ENCODE measurements at places on chromosomes 7 and 10.

DNA sequence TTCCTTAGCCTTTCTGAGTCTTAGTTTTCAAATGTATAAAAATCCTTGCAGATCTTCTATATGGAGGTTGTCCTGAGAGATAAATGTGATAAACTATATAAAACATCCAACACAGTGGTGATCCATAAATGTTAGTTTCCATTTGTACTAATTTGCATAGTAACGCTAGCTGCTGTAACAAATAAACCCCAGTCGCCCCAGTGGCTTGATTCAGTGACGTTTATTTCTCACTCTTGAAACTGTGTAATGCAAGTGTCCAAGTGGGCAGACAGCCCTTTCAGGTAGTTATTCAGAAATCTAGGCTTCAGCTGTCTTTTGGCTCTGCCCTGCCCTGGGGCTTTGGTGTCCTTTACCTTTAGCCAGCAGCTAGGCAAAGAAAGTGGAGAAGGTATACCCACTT is 106.3 kb downstream of the VTI1A start:
- DNase-seq: no peak

GRCh38 chr7:76048668-76048988 is 722 bp downstream of the MDH2 start:
- no peak for DNase-seq

DNA sequence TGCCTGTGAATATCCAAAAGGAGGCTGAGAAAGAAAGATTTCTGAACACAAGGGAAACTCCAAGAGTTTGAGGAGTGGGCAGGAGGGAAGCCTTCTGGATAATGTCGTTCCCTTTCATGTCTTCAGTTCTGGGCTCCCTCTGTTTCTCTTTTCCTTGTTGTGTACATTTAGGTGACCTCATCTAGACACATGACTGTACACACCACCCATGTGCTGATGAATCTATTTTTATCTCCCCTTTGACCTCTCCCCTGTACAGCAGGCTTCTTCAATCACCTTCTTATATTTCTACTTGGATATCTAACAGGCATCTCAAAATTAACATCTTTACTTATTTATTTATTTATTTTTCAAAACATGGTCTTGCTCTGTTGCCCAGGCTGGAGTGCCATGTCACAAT is 363.1 kb downstream of the GATA3 start:
- no peak for DNase-seq

DNA sequence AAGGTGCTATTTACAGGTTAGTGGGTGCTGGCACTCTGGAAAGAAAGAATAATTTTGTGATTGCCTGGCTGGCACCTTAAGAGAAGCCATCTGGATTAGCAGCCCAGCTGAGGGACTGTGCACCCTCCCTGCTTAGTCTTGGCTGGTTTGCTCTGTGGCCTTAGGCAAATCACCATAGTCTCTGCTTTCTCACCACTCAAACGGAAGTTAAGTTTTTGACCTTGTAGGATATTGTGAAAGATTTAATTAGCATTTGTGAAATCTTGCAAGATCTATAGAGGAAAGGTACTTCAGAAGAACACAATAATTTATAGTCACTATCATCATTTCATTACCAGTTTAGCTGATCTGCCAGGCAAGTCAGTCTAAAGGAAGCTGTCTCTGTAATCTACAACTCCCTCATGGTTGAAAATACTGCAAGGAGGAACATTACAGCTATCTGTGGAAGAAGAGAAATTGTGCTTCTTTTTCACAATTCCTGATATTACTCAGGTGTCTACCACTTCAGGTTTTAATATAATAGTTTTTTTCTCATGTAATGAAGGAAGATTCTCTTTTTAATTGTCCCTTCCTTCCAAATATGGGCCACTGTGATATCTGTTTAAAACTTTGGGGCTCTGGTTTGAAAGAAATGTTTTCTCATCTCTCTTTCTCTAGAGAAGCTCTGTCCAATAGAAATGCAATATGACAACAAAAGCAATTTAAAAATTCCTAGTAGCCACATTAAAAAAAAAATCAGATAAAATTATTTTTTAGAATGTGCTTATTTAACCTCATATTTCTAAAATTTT is 219.6 kb downstream of the PTEN start:
- DNase-seq: no peak

- DNase-seq: peak; percentile 31
Observed at GRCh38 chr10:43407148-43407575, 1.8 kb downstream of the HNRNPF start.

DNA sequence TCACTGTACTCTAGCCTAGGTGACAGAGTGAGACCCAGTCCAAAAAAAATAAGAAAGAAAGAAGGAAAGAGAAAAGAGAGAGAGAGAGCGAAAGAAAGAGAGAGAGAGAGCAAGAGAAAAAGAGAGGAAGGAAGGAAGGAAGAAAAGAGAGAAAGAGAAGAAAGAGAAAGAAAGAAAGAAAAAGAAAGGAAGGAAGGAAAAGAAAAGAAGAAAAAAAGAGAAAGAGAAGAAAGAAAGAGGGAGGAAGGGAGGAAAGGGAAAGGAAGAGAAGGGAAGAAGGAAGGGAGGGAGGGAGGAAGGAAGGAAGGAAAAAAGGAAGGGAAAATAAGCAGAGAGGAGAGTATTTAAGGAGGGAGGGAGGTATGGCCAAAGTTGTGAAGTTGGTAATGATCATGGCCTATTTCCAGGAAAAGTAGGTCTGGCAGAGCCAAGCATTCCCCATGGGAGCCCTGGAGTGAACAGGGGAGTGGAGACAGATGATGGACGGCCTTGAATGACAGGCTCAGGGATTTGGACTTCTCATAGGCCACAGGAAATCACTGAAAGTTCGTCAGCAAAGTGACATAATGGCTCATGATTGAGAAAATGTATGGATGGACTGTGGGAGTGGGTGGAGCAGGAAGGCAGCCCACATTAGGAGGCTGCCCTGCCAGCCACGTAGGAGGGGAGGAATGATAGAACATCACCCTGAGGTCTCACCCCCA is 44.8 kb upstream of the CUX1 start:
- DNase-seq: no peak

GRCh38 chr7:74617180-74617744 is 40.3 kb upstream of the GTF2I start:
- no peak for DNase-seq

- DNase-seq: no peak
Observed at GRCh38 chr7:922334-923107, 32.0 kb downstream of the ADAP1 start.

DNA sequence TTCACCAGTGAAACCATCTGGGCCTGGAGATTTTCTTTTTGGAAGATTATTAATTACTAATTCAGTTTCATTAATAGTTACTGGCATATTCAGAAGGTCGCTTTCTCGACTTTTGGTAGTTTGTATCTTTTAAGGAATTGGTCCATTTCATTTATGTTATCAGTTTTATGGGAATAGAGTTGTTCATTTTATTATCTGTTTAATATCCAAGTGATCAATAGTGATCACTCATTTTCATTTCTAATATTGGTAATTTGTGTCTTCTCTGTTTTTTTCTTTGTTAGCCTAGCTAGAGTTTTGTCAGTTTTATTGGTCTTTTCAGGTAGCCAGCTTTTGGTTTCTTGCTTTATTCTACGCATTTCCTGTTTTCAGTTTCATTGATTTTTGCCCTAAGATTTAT is 31.0 kb downstream of the MKLN1 start:
- no peak for DNase-seq

DNA sequence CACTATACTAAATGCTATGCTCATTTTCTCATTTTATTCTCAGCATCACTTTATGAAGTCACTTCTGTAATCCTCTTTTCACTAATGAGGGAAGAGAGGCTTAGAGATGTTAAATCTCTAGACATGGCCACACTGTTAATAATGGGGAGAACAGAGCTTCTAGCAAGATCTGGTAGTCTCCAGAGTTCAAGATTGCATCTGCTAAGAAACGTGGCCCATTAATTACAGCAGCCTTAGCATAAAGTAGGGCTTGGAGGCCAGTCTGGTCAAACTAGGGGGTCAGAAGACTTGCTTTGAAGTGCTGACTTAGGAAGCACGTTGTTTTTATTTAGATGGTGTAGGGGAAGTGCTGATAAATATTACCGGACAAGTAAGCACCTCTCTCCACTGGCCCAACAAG is 29.3 kb downstream of the ARL4A start:
- no peak for DNase-seq

- no peak for DNase-seq
Observed at GRCh38 chr10:13272164-13272571, 27.7 kb downstream of the PHYH start.

DNA sequence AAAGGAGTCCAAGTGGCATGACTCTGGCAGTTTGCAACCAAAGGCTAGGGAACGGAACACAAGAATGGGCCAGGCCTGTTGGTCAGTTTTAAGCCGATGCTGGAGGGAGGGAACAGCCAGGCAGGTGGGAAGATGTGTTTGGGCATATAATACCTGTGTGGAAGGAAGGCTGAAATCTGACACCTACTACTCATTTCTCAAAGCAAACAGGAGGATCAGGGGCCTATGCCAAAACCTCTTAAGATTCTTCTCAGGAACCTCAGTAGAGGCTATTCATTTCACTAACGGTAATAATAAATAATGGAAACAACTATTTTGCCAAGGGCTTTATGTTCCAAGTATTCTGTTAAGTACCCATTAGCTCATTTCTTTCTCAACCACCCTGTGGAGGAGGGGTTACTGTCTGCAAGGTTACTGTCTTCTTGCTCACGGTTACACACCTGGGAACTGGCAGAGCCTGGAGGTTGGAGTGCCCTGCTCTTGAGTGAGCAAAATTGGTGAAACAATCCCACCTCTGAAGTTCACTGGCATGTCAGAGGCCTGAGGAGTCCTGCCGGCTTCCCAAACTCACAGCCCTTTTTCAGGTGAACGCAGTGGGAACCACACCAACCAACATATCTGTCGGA is 35.5 kb downstream of the GOT1 start:
- no peak for DNase-seq

GRCh38 chr10:3265088-3265487 is 92.5 kb upstream of the PITRM1 start:
- no peak for DNase-seq

DNA sequence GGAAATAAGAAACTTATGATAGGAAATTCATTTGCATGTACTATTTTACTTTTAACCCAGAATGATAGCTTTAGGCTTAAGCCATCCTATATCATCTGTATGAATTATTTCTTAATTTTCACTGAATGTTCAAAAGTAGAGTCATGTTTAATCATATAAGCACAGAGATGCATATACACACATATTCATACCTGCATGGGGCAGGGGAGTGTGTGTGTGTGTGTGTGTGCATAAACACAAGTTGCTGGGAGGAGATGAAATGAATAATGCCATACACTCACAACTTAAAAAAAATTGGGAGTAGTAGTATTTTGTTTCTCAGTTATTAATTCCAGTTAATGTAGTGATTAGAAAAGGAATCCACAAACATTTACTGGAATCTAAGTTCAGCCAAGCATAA is 83.1 kb upstream of the IKZF1 start:
- DNase-seq: no peak

GRCh38 chr7:26043801-26044200 is 108.2 kb upstream of the NFE2L3 start:
- no peak for DNase-seq

DNA sequence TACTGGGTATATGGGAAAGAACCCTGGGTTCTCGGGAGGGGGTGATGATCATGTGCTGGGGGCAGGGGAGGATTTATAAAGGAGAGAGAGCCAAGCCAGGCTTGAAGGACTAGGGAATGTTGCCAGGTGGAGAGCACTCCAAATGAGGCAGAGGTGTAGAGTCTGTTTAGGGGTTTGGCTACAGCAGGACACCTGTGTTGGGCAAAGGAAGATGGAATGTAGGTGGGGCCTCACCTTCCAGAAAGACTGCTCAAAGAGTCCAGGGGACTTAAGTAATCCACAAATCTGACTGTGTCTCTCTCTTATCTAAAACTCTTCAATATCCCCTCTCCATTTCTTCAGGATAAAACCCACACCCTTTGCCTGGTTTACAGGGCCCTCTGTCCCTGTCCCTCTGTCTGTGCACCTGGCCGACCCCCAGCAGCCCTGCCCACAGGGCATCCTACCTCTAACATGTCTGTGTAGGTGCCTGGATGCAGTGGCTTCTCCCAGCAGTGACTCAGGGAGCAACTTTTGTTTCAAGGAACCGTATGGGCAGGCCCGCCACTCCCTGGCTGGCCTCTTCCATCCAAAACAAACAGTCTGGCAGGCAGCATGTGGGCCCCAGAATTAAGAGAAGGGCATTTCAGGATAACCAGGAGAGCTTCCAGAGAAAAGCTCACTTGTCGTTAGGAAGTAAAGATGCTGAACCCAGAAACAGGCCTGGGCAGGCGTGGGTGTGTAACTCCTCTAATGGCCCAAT is 10.6 kb upstream of the PLEKHA1 start:
- no peak for DNase-seq

DNA sequence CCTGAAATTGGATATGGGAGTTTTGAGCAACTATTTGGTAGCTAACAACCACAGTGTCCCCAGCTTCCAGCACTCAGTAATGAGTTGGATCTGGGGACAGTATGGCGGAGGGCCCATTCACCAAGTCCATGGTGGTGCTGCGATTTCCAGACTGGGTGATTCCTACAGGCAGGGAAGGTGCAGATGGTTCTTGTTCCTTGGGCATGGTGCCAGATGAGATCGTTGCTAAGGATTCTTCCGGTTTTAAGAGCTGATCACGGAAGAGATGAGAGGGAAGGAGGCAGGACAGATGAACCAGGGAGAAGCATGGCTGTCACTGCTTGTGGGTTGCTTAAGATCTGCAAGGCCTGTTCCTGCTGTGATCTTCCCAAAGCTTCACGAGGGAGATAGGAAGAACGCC is 380.3 kb downstream of the TCERG1L start:
- DNase-seq: no peak

- DNase-seq: no peak
Observed at GRCh38 chr7:96675548-96675947, 34.1 kb downstream of the SEM1 start.

DNA sequence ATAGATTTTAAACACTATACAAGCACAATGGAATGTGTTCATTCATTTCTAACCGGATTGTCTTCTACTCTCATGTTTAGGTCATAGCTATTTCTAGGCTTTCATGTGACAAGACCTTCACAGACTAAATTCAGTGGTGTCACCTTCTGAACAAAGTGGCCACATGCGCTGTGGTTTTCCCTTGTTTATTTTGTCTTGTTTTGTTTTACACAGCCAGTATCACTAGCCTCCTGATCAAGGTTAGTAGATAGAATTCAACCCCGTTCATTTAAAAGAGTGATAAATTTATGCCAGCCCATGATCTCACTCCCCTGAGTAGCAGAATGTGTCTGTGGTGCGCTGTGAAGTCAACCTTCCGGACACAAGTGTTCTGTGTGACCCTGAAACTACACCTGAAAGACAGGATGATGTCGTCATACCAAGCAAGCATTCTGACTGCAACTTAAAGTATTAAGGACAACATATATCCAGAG is 209.1 kb downstream of the CREB5 start:
- no peak for DNase-seq

Data from stimulated activated CD8-positive, alpha-beta memory T cell treated with anti-CD3 and anti-CD28 coated beads, Interleukin-7, amount 100 ng/mL, for 1 hour (primary cell).